ENCODE measurements at places on chromosomes 2 and 18.
A peak's percentile ranks its signal among the peaks of the same experiment; 100 is the strongest.

DNA sequence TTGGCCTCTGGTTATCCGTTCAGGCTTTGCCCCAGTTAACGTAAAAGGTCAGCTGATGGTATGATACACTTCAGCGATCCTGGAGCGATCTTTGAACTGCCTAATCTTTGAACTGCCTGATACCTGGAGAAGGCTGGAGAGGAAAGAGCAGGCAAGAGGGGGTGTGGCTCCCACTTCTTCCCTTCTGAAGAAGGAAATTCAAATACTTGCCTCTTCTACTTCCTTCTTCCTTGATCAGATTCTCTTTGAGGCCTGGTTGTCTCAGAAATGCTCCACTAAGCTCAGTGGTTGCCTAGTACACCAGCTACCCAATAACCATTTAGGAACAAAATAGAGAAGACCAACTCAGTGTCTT lies 619 bp downstream of the GALM start:
- DNase-seq: peak; percentile 8

DNA sequence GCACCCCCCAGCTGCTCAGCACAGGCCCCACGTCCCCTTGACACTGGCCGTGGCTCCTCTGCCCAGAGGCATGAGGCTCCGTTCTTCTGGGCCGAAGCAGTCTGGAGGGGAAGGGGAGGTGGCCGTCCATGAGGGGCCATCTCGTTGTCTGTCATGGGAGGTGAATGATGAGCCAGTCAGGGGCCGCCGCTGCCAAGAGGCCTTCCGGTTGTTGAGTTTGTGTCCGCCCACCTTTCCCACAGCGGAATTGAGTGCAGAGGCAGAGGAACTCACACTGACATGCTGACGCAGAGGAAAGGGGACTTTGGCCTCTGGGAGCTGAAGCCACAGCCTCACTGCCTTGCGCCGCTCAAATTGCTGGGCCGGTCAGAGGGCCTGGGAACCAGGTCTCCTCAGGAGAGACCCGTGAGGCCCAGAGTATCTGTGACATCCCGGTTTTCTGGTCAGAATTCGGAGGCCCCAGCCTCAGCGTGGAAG lies 268.4 kb downstream of the ATAD2B start:
- no peak for DNase-seq

- DNase-seq: no peak
Observed at GRCh38 chr2:217149087-217149660, 289.3 kb upstream of the TNP1 start.

DNA sequence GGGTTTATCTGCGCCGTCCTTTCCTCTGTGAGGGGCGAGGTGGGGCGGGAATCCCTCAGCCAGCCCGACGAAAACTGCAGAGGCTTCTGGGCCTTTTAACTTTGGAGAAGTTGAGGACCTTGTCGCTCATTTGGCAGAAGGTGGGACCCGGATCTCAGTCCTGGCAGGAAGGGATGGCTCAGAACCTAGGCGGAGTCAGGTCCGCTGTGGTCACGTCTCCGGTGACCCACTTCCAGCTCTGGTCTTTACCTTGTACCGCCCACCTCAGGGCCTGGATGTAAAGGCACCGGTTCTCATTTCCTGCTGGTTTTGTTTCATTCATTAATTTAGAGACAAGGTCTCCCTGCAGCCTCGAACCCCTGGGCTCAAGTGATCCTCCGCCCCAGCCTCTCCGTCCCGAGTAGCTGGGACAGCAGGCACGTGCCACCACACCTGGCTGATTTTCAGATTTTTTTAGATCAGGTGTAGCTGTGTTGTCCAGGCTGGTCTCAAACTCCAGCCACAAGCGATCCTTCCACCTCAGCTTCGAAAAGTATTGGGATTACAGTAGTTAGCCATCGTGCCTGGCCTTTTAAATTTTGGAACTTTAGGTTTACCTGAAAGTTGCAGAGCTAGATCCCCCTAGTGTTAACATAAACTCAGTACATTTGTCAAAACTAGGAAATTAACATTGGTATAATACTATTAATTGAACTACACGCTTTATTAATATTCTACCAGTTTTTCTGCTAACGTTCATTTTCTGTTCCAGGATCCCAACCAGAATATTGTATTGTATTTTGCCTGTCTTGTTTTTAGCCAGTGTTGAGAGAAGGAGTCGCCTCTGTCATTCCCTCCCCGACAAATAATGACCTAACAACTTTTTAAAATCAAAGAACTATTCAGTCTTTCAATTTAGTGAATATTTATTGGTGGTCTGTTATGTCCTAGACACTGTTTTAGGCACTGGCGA lies 852 bp downstream of the POLI start:
- peak; percentile 47 for DNase-seq

DNA sequence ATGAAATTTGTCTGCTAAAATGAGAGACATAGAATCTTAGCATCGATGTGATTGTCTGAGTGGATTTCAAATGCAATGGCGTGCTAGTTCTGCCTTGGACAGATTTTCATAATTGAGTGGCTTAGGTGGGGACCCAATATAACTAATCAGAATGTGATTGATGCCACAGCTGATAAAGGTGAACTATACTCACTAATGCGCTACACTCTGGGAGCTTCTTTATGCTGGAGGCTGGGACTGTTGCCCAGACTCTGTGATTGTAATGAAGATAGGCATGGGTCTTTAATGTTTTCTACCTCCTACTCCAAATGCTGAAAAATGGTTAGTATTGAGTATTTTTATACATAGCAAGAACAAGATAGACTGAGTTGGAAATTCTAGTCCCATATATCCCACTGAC lies 339.5 kb upstream of the SLC39A10 start:
- DNase-seq: no peak

GRCh38 chr2:217418090-217418489 lies 558.2 kb upstream of the TNP1 start:
- no peak for DNase-seq

DNA sequence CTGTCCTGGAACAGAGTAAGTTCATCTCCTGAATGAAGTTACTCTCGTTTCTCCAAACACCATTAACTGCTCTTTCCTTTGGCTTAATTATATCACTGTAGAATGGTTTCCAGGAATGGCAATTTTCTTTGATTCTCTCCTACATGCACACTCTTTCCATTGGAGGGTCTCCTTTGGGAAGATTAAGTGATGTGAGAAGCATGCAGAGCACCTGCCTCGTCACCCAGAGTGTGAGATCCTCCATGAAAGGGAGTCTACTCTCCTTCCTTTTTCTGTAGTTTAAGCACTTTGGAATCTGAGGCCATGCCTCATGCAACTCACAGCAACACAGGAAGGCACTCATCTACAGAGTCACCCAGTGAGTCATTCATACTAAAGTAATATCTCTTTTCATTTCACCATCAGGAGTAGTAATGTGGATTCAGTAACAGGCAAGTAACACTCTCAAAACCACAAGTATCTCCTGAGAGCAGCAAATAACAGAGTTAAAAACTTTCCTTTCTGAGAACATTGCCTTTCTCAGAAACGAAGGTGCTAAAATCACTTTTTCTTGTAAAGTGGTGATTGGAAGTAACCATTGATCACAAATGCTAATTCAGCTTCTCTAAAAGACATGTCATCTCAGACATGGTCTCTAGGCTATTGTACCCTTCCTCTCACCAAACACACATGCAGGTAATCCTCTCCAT lies 52.8 kb upstream of the IL1RL1 start:
- peak; percentile 74 for DNase-seq

DNA sequence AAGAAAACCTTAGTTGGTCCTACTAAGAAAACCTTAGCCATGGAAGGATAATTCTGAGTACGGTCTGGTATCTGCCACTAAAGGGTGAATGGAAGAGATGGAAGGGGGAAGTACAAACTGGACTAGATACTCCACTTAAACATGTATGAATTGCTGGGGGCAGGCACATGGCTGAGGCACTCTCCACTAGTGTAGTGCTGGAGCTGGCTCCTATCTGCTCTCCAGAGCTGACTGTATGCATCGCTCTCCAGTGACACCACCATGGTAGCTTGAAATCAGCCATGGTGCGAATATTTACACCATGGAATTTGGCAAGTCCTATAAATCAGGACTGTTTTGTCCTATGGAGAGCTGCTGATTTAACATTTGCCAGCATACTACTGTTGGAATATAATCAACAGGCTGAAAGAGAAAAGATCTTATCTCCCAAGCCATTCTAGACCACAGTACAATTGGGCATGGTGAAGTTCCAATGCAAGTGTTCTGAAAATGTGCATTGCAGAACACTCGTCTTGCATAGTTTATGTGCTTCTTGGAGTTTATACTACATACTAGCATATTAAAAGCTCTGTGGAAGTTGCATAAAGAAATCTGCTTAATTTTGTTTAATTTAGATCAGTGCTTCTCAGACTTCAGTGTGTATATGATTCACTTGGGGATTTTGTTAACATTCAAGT lies 277.4 kb downstream of the TDRD15 start:
- no peak for DNase-seq

GRCh38 chr2:26576565-26577441 lies 64.4 kb downstream of the CIB4 start:
- no peak for DNase-seq

DNA sequence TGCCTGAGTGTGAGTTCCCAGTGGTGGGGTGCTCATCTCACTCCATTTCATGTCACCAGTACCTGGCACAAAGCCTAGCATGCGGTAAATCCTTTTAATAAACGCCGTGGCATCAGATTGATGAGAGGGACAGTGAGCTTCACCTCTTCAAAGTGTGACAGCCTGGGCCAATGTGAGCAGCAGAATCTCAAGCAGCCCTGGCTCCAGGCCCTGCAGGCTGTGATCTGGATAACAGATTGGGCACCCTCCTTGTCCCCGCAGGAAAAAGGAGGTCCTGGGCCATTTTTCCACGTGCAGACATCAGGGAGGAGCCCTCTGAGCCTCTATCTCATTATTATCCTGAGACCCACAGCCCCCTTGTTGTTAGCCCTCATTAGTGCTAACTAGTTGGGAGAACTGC lies 34.8 kb downstream of the TET3 start:
- no peak for DNase-seq

DNA sequence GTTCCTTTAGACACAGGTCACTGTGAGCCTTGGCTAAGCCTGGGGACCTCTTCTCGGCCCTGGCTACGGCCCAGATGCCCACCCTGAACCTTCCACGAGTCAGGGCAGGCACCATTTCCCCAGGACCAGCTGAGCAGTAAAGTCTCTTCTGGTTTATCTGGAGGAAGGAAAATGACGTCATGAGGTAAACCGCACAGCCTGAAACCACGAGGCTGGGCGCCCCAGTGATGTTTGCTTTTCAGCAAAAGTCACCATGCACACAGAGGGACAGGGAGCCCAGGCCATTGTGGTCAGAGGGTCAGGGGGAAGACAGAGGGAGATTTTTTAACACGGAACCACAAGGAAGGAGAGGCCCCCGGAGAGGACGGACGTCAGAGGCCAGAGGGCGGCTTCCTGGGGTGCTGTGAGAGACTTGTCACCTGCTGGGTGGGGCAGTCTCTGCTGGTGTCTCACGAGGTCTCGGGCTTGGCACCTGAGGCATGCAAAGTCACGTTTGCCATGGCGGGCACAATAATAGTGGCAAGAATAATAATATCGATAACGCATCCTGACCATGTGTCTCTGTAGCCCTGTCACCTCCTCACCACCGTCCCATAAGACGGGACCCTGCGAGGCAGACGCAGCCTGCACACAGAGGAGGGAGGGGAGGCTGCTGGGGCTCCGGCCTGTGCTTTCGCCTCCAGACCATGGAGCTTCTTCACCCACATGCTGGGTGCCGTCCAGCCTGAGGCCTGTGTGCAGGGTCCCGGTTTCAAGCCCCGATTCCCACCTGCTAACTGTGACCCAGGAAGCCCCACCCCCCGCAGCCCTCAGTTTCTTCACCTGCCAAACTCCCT lies 33.2 kb upstream of the FOSL2 start:
- DNase-seq: peak; percentile 82

DNA sequence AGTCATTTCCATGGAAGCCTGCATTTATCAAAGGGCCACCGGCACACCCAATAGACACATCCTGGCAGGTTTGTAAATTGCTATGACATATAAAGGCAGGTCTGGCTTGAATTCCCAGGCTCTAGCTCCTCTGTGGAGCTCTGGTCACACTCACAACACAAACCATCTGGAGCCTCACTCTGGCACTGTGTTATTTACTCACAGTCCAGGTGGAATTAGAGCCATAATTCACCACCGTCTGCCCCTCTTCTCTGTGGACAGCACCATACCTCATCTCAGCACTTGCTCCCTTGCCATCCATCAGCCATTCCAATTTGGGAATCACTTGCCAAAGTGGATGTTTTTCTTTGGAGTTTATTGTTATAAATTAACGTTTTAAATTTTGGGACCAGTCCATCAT lies 84.3 kb upstream of the OSR1 start:
- no peak for DNase-seq

GRCh38 chr2:217362710-217363109 lies 502.8 kb upstream of the TNP1 start:
- no peak for DNase-seq

DNA sequence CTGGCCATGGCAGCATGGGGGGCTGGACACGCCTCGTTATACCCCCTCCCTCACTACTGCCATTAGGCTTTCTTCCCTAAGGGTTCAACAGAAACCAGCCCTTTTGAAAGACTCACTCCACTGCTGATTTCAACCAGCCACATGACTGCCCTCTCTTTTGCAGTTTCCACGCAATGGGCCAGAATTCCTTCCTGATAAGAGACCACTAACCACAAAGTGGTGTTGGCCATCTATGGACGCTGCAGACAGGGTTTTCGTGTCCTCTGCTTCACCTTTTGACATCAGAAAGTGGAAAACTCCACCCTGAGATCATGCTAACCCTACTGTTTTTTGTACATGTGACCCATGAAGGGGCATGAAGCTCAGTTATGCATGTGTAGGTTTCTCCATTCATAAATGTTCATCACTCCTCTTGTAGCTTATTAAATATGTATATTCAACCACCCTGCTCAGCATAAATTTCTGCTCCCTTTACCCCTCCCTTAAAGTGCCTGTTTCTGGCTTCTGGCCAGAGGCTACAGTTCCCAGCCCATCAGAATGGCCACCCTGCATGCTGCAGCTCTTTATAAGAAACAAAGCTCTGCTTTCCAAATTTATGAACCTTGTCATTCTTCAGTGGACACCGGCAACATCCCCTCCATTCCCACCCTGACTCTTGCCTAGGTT lies 106.6 kb upstream of the MSH6 start:
- peak; percentile 9 for DNase-seq

DNA sequence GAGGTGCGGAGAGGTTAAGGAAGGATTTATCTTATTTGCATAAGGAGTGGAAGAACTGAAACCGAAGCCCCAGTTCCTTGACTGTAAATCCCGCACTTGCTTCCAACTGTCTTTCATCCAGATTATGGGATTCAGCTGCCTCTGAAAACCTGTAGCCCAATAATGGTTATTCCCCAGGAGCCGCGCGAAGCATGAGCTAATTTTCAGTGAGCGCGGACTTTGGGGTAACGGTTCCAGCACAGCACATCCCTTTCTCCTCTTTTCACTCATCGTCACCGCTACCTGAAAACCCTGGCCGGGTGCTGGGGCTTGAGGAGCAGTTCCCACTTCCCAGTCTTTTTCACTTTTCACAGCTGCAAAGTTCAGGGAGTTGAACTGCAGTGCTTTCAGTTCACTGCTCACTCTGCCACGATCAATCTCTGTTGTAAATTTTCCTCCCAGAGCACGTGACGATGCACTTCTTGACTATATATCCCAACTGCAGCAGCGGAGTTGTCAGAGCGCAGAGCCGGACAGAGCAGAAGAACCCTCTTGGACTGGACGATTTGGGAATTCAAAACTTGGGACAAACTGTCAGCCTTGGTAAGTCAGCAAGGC lies at the start of gene KCNE4:
TSS of gene KCNE4 (plus strand) at position 498 of the 597 bp plus-strand sequence. CDS start 641 bp downstream, outside the sequence.
- DNase-seq: no peak

GRCh38 chr2:75870651-75871137 lies 160.0 kb upstream of the GCFC2 start:
- DNase-seq: no peak

All from astrocyte of the hippocampus (primary cell).